ENCODE measurements at places on chromosomes 3 and 15.

DNA sequence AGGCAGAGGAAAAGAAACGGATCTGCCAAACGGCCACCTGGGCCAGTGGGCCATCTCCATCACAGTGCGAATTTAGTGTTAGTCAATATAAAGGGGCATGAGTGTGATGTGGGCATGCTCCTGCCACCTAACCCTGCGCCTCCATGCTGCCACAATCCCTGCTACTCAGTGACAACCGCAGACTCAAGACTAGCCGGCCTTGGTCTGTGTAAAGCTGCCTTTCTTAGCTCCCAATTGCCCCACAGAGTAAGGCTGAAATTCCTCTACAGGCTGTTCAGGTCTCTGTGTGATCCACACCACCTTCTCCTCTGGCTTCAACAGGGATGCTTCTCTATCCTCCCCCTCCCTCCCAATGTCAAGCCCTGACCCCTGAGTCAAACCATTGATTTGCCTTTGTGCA lies 269.7 kb downstream of the XXYLT1 start:
- DNase-seq, result no peak

DNA sequence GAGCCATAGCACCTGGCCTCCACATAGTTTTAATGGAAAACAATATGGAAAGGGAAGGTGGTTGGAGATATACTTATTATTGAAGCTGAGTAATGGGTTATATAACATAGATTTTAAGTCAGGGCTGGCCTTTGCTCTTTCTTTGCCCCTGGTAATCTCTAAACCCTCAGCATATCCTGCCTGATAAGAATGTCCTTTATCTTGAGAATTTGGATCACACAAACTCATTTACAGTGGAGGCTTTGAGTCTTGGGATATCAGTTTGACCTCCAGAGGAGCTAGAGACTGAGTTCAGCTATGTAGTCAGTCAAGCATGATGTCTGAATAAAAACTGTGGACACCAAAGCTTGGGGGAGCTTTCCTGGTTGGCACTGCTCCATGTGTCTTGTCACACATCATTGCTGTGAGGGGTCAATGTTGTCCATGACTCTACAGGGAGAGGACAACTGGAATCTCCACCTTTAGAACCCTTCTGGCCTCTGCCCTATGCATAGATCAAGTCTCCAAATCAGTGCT lies 9.0 kb upstream of the C3orf33 start:
- no peak for DNase-seq

GRCh38 chr3:29694783-29695182 lies 413.9 kb downstream of the RBMS3 start:
- DNase-seq, result peak; percentile 73

DNA sequence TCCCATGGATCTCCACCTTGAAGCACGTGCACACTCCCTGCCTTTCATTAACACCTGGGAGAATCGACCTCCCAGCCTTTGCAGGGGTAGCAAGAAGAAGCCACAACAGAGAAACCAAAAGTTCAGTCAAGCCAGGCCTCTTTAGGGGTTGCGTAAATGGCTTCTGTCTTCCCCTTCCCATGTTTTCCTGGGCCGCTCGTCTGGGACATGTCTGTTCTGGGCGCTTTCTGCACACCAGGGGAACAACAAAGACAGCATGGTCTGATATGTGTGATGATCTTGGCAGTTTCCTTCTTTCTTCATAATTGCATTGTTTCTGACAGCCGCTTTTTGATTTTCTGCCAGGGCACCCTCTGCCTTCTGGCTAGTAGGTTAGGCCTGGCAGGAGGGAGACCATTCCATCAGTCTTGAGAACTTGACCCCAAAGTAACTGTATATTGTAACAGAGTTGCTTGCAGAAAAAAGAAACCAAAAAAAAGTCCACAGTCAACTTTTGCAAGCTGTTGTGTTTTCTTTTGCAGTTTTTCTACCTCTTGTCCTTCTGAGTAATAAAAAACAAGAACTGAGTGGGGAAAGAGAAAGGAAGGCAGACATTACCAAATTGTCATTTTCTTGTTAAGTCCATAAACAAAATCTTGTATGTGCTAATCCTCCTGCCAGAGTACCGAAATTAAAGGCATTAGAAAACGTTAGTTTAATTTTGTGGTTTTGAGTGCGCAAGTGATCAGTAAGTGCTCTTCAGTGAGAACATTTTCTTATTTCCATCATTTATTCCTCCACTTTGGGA lies 56.0 kb upstream of the FURIN start:
- no peak for DNase-seq

- no peak for DNase-seq
These were observed 27.1 kb upstream of the TPRG1 start for GRCh38 chr3:189144645-189145044.

- DNase-seq, result no peak
These were observed 94.6 kb upstream of the HERC1 start for GRCh38 chr15:63928185-63928842.

DNA sequence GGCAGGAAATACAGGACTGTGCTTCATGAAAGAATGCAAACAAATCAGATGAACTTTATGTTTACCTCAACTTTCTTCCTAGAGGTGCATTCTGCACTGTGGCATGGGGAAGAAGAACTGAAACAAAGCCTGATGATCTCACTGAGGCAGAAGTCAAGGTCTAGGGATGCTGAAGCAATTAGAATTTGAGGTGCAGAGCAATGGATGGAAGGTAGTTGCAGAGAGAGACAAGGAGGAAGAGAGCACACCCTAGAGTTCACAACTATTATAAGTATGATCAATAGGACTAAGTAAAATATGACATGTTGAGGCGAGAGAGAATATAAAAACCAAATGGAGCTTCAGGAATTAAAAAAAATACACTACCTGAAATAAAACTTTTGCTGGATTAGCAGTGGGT lies 420.1 kb downstream of the EDEM1 start:
- DNase-seq, result no peak

DNA sequence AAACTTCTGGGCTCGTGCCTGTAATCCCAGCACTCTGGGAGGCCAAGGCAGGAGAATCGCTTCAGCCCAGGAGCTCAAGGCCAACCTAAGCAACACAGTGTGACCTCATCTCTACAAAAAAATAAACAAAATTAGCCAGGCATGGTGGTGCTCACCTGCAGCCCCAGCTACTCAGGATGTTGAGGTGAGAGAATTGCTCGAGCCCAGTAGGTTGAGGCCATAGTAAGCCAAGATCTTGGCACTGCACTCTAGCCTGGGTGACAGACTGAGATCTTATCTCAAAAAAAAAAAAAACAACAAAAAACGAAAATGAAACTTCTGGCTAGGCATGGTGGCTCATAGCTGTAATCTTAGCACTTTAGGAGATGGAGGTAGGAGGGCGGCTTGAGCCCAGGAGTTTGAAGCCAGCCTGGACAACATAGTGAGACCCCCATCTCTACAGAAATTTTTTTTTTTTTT lies 53.7 kb downstream of the PIK3CB start:
- DNase-seq, result no peak

DNA sequence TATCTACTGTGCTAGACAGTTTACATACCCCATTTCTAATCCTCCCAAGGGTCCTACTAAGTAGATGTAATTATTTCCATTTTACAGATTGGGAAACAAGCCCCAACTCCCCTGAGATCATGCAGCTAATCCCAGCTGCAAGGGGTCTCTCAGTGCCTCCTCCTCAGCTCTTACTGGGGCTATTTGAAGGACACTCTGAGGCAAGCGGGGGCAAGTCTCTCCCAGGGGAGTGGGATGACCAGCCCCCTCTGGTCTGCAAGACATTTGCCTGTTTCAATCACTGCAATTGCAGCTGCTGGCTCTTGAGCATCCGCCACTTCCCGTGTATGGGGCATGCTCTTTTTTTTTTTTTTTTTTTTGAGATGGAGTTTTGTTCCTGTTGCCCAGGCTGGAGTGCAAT lies 11.4 kb downstream of the LAMP3 start:
- DNase-seq, result no peak

DNA sequence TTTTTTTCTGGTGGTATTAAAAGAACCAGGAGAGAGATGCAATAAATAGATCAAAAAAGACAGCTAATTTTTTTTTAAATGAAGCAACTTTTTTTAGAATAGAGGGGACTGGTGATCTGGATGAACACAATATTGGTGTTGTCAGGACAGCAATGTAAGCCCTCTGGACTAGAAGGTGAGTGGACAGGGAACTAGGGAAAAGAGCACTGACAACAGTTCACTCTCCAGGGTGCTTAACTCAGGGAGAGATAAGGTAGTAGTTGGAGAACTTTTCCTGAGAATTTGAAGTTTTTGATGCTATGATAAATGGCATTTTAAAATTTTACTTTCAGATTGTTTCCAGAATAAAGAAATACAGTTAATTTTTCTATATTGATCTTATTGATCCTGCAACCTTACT lies 158.3 kb upstream of the STAC start:
- DNase-seq, result no peak

GRCh38 chr3:59153648-59154047 lies 103.8 kb upstream of the CFAP20DC start:
- DNase-seq, result no peak

GRCh38 chr3:11507719-11508118 lies 136.0 kb downstream of the VGLL4 start:
- no peak for DNase-seq

DNA sequence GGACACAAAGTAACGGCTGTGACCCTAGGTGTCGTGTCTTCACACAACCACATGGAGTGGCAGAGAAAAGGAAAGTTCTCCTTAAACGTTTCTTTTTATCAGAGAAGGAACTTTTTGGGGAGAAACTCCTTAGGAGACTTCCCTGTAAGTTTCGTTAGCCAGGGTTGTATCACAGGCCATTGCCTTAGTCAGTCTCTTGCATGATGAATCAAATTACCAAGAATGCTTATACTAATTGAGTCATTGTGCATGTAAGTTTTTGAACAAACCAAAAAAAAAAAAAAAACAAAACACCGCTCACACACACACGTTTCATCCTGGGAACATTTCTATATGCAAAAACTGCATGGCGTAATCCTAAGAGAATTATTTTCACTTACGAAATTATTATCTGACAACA lies 150.4 kb upstream of the SATB1 start:
- DNase-seq, result no peak

- DNase-seq, result peak; percentile 45
These were observed 86.0 kb upstream of the VGLL3 start for GRCh38 chr3:87076946-87077345.

- no peak for DNase-seq
These were observed 6.3 kb downstream of the IRAK2 start for GRCh38 chr3:10170915-10171478.

- no peak for DNase-seq
These were observed 1.1 kb downstream of the SLCO3A1 start for GRCh38 chr15:91854639-91854990.

DNA sequence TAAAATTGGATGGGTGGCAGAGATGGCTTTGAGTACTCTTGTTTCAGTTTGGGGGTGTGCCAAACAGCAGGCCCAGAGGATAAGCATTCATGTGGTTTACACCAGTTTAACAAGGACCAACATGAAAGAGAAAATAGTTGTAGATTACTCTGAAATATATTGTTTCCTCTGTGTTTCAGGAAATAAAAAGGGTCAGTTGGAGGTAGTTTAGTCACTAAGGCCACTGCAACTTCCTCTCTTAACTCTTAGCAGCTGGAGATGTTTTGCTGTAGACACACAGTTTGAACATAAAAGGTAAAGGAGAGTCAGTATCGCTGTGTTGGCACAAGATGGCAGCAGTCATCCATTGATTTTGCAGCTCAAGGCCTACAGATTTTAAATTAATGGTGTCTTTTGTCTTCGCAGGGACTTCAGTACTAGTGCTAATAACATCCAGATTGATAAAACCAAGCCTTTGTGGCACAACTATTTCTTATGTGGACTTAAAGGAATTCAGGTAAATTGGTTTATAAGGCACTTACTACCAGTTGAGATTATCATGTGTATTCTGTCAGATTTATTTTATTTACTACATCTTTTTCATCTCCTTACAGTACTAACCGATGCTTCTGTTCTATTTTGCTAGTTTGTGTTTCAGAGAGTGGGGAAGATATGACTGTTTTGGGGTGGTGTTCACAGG lies 65.5 kb downstream of the GALK2 start:
- DNase-seq, result peak; percentile 97

- no peak for DNase-seq
These were observed 47.2 kb downstream of the CCDC33 start for GRCh38 chr15:74283368-74283767.

DNA sequence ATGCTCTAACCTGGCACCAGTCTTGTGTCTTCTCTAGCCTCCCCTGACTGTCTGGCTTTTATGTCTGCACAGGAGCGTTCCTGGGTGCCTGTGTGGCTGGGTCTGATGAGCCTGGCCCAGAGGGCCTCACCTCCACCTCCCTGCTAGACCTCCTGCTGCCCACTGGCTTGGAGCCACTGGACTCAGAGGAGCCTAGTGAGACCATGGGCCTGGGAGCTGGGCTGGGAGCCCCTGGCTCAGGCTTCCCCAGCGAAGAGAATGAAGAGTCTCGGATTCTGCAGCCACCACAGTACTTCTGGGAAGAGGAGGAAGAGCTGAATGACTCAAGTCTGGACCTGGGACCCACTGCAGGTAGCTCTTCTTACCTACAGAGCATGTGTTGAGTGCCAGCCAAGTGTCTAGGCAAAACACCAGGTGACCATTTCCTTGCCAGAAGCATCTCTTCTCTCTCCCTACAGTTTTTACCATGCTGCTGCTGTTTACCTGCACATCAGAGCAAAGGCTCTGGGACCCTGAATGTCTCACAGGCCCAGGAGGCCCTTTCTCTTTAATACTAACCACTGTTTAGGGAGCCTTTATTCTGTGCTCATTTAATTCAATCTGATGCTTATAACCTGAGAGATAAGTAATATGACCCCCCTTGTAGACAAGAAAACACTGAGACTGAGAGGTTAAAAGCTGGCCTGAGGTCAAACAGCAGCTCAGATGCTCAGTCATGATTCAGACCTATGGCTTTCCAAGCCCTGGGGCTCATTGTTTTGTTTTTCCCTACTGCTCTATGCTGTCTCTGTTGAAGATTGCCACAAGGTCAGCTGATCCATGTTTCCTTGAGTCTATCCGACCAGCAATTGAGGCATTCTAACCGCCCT lies 10.4 kb downstream of the PODXL2 start:
- no peak for DNase-seq

Measured in HFF-Myc (cell line).